8988T (cell line): ENCODE measurements at places on chromosomes 11 and 22.

DNA sequence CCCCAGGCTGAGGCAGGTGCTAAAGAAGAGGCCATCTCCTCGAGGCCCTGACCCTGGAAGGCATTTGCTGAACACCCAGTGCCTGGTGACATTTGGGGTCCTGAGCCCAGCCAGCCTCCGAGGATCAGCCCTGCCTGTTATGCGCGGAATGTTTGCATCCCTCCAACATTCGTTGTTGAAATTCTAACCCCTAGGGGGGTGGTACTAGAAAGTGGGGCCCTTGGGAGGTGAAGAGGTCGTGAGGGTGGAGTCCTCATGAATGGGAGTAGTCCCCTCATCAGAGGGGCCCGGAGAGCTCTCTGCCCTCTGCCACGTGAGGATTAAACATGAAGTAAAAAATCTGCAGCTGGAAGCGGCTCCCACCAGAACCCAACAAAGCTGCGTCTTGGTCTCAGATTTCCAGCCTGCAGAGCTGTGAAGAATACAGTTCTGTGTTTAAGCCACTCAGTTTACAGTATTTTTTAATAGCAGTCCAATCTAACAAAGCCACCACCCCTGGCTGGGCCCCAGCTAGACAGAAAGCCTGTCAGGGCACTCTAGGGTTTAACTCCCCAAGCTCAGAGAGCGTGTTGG lies 35.3 kb upstream of the SEPTIN5 start:
- DNase-seq = no peak

DNA sequence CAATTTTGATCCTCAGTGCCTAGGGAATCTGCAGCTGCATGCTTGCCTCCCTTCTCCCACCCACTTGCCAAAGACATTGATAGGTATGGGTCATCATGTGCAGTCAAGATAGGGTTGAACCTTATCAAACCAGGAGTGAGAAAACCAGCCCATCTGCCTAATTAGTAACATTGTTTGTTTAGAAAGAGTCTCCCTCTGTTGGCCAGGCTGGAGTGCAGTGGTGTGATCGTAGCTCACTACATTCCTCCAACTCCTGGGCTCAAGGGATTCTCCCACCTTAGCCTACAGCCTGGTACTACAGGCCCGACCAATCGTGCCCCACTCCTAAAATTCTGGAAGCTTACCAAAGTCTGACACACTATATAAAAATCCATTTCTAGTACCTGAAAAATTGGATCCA lies 4.6 kb downstream of the C11orf71 start:
- DNase-seq = no peak

GRCh38 chr11:71179877-71180605 lies 72.3 kb downstream of the SHANK2 start:
- no peak for DNase-seq

DNA sequence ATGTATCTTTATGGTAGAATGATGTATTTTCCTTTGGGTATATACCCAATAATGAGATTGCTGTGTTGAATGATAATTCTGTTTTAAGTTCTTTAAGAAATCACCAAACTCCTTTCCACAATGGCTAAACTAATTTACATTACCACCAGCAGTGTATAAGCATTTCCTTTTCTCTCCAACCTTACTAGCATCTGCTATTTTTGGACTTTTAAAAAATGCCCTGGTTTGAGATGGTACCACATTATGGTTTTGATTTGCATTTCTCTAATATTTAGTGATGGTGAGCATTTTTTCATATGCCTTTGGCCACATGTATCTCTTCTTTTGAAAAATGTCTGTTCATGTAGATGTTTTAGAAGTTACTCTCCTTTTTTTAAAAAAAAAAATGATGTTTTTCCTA lies 142.0 kb downstream of the METTL15 start:
- DNase-seq = no peak

DNA sequence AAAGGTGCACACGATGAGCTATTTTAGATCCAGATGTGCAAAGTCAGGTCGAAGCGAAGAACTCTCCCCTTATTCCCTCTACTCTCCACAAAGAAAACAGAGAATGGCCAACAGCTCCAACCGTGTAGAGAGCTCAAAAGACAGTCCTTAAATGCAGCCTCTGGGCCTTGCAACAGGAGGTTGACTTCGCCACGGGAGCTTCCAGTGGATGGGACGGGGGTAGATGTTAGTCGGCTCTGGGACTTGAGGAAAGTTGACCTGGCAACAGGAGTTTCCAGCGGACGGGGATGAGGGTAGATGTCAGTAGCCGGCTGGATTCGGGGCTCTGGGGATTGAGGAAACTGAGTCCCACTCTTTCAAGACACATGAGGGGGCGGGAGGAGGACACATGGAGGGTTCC lies 450.4 kb downstream of the BRD1 start:
- no peak for DNase-seq
